ENCODE measurements at places on chromosomes 1 and 21.

- DNase-seq = peak; percentile 74
These were observed 36.8 kb upstream of the PODN start for GRCh38 chr1:53025034-53025768.

GRCh38 chr1:179175011-179175841, 54.3 kb downstream of the ABL2 start:
- DNase-seq = no peak

DNA sequence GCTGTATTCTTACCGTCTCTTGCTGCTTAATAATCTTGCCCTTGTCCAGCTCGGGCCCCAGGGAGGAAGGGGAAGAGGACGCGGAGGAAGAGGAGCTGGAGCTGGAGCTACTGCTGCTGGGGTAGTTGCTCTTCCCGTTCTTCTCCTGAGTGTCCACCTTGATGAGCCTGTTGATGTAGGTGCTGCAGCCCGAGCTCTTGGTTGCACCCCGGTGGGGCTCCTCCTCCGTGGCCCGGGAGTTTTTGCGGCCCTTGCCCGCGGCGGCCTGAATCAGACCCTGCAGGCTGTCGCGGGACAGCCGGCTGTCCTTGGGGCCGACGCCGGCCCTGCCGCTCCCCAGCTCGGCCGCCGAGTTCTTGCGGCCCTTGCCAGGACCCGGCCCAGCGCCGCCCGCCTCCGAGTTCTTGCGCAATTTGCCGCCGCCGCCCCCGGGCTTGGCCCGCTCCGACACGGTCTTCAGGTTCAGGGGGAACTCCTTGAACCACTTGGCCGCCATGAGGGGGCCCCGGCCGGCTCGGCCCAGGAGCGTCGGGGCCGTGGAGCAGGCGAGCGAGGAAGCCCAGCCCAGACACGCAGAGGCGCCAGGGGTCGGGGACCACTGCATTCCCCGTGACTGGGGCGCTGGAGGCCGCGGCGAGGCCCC, 475 bp upstream of the TDRD10 start:
- peak; percentile 82 for DNase-seq

DNA sequence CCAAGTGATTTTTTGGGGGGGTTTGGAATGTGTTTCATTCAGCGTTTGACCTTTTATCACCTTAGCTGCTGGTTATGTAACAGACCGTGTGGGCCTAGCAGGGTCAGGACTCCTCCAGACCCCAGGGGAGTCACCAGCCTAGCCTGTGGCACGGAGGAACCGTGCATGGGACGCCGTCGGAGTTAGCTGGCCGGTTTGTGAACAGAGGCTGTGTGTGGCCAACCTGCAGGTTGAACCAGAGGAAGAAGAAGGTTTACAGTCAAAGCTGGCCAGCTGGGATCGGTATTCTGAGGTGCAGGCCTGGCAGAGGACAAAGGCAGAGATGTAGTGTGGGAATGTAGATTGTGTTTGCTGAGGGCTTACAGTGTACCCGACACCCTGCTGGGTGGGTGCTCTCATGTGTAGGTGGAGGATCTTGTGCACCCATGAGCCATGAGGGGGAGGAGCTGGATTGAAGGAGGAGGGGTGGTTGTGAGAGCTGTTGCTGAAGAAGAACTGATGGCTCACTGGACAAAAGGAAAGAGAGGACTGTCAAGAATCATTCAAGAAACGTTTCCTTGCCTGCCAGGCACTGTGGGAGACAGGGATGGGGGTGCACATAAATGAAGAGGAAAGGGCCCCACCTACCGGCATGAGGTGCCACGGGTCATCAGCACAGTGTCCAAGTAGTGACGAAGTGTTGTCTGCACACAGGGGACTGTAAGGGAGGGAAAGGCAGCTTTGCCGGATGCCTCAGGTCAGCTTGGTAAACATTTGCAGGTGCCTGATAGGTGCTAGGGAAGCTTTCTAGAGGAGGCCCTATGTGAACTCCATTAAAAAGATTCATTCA, 40.0 kb upstream of the PWP2 start:
- DNase-seq = no peak

DNA sequence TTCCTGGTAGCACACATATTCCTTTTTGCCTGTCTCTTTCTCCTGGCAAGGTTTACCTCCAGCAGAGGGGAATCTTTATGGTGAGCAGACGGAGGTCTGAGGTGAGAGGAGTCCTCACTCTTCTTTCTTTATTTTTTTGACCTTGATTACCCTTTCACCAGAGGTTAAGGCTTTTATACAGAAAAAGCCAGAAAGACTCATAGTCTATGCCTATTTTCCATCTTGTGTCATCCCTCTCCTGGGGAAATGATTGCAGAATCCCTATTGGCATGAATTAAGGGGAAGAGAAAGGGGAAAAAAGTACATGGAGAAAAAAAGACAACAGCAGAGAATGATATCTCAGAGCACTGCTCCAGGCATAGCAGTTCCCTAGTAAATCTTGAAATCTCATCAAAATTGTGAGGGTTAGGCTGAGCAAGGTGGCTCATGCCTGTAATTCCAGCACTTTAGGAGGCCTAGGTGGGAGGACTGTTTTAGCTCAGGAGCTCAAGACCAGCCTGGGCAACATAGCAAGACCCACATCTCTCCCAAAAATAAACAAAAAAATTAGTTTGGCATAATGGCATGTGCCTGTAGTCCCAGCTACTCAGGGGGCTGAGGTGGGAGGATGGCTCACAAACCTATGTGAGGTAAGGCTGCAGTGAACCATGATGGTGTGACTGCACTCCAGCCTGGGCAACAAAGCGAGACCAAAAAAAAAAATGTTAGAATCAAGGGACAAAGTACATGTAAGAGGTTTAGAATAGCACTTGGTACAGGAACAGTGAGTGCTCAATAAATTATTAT, 1.2 kb upstream of the XPR1 start:
- DNase-seq = no peak

GRCh38 chr1:50967416-50968157, 2.5 kb upstream of the CDKN2C start:
- no peak for DNase-seq

GRCh38 chr1:230112131-230112701, 45.2 kb downstream of the GALNT2 start:
- no peak for DNase-seq

GRCh38 chr1:174911606-174912005, 88.1 kb upstream of the CACYBP start:
- DNase-seq = no peak

All from right cardiac atrium (tissue), 5 donors.